ENCODE measurements at places on chromosomes 2 and 18.

- no peak for DNase-seq
Observed at GRCh38 chr2:32011485-32011960, 715 bp upstream of the MEMO1 start.

DNA sequence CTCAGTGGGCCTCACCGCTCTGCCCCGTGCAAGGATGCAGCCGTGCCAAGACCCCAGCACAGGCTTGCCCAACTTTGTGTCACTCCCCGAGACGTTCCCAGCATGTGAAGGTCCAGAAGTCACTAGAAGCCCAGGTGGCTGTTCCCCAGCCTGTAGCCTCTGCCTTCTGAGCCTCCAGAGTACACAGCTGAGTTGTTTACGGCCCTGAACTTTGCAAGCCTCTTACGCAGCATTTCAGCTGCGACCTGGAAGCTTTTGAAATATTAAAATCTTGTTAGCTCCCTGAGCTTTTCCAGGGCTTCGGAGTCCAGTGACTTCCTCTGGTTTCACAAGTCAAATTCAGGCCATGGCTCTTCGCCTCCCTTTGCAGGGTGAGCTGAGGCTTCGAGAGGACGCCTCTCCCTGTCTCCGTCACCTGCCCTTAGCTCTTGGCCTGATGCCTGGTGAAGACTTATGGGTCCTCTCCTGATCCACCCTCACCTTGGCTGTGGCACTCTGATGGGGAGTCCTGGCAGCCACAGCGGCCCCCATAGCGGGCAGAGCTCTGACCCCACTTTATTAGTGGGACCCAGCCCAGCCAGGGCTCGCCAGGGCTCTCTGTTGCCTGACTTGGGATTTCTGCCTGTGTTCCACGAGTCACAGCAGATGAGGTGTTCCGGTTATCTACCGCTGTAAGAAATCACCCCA lies 76.5 kb upstream of the HPCAL1 start:
- DNase-seq: no peak

GRCh38 chr2:217856159-217856558 lies 146.6 kb downstream of the TNS1 start:
- DNase-seq: no peak

GRCh38 chr2:230591850-230592249 lies 120.8 kb upstream of the CAB39 start:
- DNase-seq: no peak

GRCh38 chr2:160294339-160294803 lies 94.3 kb upstream of the ITGB6 start:
- DNase-seq: no peak

DNA sequence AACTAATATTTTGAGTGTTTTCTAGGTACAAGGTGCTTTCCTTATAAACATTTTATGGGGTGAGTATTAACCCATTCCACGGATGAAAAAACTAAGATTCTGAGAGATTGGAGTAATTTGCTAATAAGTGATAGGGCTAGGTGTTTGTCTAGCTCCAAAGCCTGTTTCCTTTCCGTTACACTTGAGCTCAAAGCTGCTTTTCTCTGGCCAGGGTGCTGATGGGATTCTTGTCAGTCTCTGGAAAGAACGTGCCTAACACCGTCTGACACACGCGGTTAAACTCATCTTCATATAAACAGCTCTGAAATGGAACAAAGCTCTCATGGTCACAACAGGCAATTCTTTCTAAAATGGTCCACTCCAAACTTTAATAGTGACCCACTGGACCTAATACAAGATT lies 2.0 kb upstream of the ANKRD29 start:
- DNase-seq: no peak

DNA sequence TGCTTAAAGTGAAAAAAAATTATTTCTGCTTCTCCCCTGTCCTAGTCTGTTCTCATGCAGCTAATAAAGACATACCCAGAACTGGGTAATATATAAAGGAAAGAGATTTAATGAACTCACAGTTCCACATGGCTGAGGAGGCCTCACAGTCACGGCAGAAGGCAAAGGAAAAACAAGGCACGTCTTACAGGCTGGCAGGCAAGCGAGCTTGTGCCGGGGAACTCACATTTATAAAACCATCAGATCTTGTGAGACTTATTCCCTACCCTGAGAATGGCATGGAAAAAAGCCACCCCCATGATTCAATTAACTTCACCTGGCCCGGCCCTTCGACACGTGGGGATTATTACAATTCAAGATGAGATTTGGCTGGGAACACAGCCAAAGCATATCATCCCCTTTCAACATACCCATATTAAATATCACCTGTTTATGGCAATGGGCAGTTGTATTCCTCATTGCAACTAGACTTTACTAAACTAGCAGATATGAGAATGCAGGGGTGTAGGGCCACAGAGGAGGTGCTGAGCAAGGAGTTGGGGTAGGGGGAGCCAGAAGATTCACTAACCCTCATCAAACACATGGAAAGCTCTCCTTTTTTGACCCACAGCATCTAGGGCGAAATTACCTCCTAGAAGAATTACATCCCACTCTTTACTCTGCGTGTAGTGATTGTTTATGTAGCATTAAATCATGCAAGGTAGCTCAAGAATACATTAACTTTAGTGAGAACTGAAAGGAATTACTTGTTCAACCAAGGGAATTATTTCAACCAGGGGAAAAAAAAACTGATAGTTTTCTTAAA lies 183.3 kb upstream of the DOK6 start:
- DNase-seq: no peak

- DNase-seq: no peak
Observed at GRCh38 chr2:195486987-195487644, 169.9 kb upstream of the SLC39A10 start.

- no peak for DNase-seq
Observed at GRCh38 chr2:45871025-45871424, 219.6 kb downstream of the PRKCE start.

DNA sequence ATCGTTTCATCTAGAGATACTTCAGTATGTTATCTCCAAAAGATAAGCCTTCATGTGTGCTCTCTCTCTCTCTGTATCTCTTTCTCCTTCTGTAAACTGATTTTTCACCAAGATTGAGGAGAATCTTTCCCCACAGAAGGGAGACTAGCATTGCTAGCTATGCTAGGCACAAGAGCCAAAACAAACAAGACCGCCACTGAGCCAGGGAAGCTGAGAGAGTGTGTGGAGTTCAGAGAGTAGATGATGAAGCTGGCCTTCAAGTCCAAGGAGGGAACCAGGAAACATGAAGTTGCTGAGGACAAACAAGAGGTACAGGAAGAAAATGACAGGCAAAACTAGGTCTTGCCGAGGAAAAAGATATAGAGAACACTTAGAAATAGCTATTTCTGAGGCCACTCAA lies 23.4 kb downstream of the DAPL1 start:
- DNase-seq: no peak

DNA sequence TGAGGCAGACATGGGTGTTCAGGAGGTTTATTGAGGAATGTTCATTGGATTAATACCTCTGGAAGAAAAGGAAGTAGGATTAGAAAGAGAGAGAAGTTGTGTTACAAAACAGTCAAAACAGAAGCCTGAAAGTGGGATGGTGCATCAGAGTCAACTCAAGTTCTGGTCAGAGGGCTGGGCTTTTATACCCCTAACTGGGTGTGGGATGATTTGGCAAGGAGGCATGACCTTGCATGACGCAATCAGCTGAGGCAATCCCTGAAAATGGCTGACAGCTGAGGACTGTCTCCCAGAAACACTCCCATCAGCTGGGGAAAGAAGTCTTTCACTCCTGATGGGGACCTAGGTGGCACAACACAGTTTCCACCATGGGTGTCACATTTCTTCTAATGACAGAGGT lies 818.2 kb downstream of the SATB2 start:
- no peak for DNase-seq

DNA sequence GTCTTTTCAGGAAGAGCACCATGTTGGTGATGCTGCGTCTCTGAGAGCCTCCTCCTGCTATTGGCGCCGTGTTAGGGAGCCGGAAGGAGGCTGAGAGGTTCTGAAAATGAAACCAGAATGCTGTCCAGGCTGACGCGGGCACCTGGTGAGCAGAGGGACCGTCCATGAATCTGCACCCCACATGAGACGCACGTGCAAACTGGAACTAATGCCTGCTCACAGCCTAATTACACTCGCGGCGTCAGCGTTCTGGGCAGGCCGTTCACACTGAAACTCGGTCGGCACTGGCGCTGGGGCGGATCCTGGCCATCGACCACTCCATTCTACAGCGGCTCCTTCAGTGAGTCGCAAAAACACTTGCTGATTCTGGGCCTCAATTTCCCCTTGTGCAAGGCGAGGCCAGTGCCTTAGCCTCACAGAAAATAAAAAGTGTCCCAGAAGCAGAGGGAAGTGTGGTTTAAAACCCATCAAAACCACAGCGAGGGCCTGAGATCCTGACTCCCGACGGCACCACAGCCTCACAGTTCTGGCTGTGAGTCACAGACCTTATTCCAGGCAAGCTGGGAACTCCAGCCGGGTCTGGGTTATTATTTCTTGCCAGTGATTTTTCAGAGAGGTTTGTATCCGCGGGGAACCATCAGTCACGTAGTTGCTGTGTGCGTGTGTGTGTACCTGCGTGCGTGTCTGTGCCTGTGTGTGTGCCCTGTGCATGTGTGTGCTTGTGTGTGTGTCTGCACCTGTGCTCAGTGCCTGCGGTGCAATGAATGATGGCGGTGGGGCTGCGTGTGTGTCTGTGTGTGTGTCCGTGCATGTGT lies 49.1 kb upstream of the CTDP1 start:
- DNase-seq: no peak

- DNase-seq: no peak
Observed at GRCh38 chr2:27324720-27325119, 1.8 kb upstream of the MPV17 start.

DNA sequence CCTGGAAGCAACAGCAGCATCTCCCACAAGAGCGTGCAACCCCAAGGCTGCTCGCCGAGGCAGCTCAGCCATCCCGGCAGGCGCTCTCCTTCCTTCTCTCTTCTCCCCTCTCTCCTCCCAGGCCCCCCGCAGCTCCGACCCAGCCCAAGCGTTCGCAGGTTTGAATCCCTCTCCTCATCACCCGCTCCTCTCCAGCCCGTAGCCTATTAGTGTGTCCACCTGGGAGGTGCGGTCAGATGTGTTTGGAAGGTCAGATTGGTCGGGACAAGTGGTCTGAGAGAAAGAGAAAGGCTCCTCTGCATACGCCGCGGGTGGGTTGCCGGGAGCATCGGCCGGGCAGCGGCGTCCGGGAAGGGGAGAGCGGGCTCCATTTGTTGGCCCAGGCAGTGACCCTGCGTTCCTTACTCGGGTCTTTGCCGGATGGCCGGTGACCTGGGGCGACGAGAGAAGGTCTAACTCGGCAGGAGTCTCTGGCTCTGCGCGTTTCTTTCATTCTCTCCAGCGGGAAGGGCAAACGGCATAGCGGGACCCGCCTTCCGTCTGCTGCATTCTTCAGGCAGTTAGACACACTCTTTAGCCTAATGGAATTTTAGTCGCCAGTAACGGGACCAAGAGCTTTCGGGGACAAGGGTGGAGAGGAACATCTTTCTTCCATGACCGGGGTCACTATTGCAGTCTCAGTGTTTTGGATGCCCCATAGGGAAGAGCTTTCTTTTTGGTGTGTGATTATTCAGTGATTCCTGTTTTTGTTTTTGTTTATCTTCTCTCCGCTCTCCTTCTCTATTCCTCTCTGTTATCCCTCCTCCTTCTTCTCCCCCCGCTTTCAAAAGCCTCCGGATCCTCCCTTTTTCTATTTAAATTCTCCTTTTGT lies 1.1 kb upstream of the TMEFF2 start:
- DNase-seq: peak; percentile 28

DNA sequence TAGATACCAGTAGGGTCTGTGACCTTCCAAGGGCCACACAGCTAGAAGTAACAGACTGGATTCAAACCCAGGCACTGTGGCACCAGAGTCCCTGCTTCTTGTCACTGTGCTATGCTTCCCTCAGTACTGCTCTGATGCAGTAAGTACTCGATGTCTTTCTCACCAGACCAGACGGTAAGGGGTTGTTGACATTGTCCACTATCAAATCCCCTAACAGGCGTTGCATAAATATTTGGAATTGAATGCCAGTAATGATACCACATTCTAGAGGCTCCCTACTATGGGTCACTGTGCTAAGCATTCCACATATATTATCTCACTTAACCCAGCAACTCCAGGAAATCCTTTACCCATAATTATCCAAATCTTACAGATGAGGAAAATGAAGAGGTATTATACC lies 223.1 kb downstream of the C1D start:
- no peak for DNase-seq

- DNase-seq: no peak
Observed at GRCh38 chr18:77077941-77078689, 54.5 kb downstream of the MBP start.

DNA sequence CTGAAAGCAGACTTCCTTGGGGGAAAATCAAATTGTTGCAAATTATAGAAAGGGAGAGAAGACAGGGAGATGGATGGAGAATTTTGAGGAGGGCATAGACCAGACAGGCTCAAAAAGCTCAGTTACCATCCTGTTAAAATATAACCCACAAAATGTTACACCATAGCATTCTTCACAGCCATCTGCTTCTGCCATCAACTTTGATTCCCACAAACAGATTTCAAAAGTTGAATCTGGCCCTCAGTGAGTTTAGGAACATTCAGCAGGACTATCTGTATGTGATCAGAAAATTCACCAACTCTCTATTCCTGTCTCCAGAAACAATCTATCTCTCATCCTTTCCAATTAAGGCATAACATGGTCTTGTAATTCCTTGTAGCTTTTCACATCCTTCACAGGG lies 159.8 kb upstream of the CCDC68 start:
- no peak for DNase-seq

- DNase-seq: no peak
Observed at GRCh38 chr18:3716116-3716660, 266.2 kb downstream of the TGIF1 start.

- no peak for DNase-seq
Observed at GRCh38 chr18:79510731-79511241, 115.1 kb downstream of the NFATC1 start.

GRCh38 chr2:20136149-20136548 lies 84.7 kb upstream of the LAPTM4A start:
- DNase-seq: no peak

DNA sequence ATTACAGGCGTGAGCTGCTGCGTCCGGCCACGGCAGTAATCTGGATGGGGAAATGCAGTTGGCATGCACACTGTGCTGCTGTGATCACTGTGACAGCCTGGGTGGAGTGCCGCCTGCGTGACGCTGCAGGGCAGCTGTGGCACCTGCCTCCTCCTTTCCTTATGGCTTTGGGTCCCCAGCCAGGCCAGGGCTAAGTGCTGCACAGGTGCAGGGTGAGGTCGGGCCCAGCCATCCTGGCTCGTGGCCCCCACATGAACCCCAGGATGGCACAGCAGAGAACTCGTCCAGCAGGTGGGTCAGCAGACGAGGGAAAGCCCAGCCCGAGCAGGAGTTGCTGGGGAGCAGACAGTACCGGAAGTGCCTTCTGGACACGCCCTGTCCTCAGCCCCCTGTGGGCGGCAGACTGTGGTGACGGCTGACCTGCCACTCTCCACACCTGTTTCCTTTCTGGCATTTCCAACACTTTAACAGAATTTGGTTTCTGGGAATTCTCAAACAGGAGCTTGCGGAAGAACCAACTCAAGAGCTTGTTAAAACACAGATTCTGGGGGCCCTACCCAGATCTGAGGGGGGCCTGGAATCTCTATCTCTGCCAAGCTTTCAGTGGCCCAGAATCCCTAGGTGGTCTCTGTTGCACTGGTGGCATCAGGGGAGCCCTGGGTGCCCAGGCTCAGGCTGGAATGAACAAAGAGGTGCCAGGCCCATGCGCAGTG lies 16.9 kb downstream of the HS1BP3 start:
- DNase-seq: no peak
